ENCODE measurements at places on chromosomes 1 and 21. TPM values are rescaled to one million over a fixed set of nuclear protein-coding genes. Genes with fewer than 3 reads are reported as not detected.

Gene FCRL4
- not detected for total RNA-seq

Gene TMEM51
- total RNA-seq, result 0.47 TPM

Gene RAB42
- 1.3 TPM for total RNA-seq

Gene LCE3D
- total RNA-seq, result not detected

GRCh38 chr1:212490276-212490675, 57.6 kb downstream of the NENF start:
- no peaks in the 10 kb centered on the region for H3K36me3 ChIP-seq
- H3K27ac ChIP-seq, result no peak overlapping the region
- no peaks in the 10 kb centered on the region for H3K4me1 ChIP-seq

DNA sequence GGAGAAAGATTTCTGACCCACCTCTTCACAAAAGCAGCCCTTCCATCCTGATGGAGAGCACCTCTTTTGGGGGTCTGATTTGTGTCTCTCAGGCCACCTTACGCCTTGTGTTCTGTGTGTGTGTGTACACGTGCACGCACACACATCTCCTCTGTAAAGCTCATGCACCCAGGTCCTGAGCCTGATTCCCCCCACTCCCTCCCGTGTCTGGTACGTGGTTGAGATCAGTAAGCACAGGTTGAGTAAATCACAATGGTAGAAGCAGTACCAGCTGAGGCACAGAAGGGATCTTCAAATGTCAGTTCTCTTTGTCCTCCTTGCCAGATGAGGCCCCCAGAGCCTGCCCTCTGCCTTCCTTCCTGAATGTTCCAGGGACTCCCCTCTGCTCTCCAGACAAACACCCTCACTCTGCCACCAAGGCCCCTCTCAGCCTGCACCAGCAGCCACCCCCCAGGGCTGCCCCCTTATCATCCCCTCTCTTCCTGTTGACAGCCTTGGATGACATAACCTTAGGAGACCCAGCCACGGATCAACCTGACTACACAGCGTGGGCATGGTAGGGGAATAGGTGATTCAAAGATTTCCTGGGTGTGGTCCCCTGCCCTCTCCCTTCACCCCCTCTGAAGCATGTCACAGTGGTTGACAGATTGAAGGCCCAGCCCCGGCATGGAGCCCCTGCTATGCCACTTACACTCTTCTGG, 112.8 kb downstream of the HIVEP3 start:
- no peaks in the 10 kb centered on the region for H3K36me3 ChIP-seq
- peaks cover 72% of the 10 kb centered on the region for H3K4me1 ChIP-seq
- H3K4me3 ChIP-seq, result no peak overlapping the region
- DNase-seq, result peak; percentile 63
- peak overlapping the region; percentile 30 for H3K27ac ChIP-seq

- no peaks in the 10 kb centered on the region for H3K27me3 ChIP-seq
- DNase-seq, result no peak
- H3K27ac ChIP-seq, result no peak overlapping the region
- no peaks in the 10 kb centered on the region for H3K4me1 ChIP-seq
These were observed 6.5 kb upstream of the NMNAT2 start for GRCh38 chr1:183424691-183425090.

GRCh38 chr1:163076446-163076845, 7.3 kb downstream of the RGS4 start:
- H3K27me3 ChIP-seq, result no peaks in the 10 kb centered on the region
- no peak overlapping the region for H3K27ac ChIP-seq
- H3K4me3 ChIP-seq, result no peak overlapping the region
- no peaks in the 10 kb centered on the region for H3K36me3 ChIP-seq

- no peaks in the 10 kb centered on the region for H3K27me3 ChIP-seq
- H3K4me3 ChIP-seq, result no peak overlapping the region
- no peaks in the 10 kb centered on the region for H3K4me1 ChIP-seq
- no peak for DNase-seq
- H3K27ac ChIP-seq, result no peak overlapping the region
These were observed 6.5 kb downstream of the KANK4 start for GRCh38 chr1:62312698-62313097.

DNA sequence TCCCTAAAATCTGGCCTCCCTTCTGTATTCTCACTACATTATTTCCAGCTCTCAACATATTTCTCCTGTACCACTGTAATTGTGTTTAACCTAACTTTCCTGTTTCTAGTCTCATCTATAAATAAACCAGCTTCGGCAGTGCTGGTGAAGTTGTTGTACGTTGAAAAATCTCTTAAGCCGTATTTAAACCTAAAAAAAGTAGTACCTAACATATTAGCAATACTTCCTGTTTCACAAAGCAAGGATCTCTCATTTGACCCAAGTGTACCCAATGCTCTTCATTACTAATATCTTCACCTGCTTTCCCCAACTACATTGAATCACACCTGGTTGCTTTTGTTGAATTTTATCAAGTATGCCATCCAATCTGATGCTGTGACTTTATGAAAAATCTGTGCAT, 42.2 kb upstream of the RGS21 start:
- no peaks in the 10 kb centered on the region for H3K27me3 ChIP-seq
- H3K36me3 ChIP-seq, result no peaks in the 10 kb centered on the region
- H3K4me3 ChIP-seq, result no peak overlapping the region
- H3K27ac ChIP-seq, result no peak overlapping the region
- no peak for DNase-seq
- H3K4me1 ChIP-seq, result no peaks in the 10 kb centered on the region

GRCh38 chr1:240190881-240191401, 99.3 kb downstream of the FMN2 start:
- no peaks in the 10 kb centered on the region for H3K27me3 ChIP-seq
- no peaks in the 10 kb centered on the region for H3K36me3 ChIP-seq
- H3K4me3 ChIP-seq, result no peak overlapping the region
- DNase-seq, result no peak
- H3K4me1 ChIP-seq, result no peaks in the 10 kb centered on the region
- no peak overlapping the region for H3K27ac ChIP-seq

DNA sequence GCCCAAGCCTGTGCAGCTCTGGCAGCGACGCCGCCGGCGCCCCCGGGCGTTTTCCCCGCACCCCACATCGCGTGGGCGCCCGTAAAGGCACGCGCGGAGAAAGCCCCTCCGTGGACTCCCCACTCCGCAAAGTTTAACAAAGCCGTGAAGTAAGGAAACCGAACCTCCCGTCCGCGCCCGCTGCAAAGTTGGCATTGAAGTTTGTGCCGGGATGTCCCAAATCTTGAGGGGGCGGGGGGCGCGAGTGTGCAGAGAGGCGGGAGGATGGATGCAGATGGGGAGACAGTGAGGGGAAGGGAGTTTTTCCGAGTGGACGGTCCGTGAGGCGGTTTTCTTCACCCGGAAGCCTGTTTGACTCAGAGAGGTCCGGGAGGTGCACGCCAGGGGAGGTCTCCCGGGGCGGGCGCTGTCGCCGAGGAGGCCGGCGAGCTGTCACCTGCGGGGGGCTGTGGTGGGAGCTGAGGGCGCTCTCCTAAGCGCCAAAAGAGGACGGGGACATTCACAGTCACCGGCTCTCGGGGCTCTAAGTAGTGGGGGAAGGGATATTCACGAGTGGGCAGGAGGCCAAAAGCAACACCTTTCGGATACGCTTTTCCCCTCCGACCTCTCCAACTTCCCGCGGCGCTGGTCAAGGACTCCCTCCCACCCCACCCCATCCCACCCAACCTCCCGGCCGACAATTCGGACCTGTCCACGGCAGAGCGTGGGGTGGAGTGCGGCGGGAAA, 1.3 kb downstream of the WLS start:
- no peaks in the 10 kb centered on the region for H3K36me3 ChIP-seq
- H3K27ac ChIP-seq, result no peak overlapping the region
- H3K4me3 ChIP-seq, result no peak overlapping the region
- H3K27me3 ChIP-seq, result peaks cover 8% of the 10 kb centered on the region
- H3K4me1 ChIP-seq, result no peaks in the 10 kb centered on the region

- H3K27ac ChIP-seq, result no peak overlapping the region
- H3K27me3 ChIP-seq, result no peaks in the 10 kb centered on the region
- peaks cover under 1% of the 10 kb centered on the region for H3K4me1 ChIP-seq
- no peak for DNase-seq
- no peak overlapping the region for H3K4me3 ChIP-seq
These were observed 8.0 kb downstream of the SMIM12 start for GRCh38 chr1:34851431-34852105.

DNA sequence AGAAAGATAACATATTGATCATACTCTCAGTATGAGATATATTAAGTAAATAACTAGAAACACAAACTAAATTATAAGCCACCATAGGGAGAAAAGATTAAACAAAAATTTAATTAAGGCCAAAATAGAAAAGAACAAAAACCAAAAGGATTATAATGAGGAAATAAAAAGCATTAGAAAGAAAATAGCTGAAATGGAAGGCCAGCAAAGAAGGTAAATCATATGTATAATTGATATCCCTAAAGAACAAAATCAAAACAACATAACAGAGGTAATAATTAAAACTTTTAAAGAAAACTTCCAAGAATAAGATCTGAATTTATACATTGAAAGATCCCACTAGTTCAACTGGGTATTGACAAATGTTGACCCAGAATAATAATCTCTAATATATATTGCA, 453.0 kb downstream of the LRRIQ3 start:
- H3K36me3 ChIP-seq, result no peaks in the 10 kb centered on the region
- H3K27me3 ChIP-seq, result no peaks in the 10 kb centered on the region
- H3K4me3 ChIP-seq, result no peak overlapping the region
- DNase-seq, result no peak

DNA sequence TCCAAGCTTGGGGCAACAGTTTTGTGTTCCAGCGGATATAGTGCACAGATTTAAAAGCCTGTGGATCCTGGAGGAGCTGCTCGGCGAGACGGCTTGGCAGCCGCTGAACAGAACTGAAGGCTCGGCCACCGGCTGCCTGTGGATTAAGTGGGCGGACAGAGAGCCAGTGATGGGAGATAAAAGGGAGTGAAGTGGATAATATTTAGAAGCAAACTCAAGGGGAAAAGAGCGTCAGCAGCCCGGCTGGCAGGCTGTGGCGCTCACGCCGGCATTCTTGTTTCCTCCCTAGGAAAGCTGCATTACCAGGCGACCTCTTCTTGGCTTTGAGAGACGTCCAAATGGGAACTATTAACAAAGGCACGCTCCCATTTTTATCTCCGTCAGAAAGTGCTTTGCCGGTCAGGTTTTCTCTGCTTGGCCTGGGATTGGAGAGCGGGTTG, 10.4 kb downstream of the TRABD2B start:
- H3K27ac ChIP-seq, result no peak overlapping the region
- H3K27me3 ChIP-seq, result no peaks in the 10 kb centered on the region

- H3K4me3 ChIP-seq, result peak overlapping the region; percentile 3
- no peak overlapping the region for H3K27ac ChIP-seq
- peaks cover 8% of the 10 kb centered on the region for H3K4me1 ChIP-seq
- peaks cover 5% of the 10 kb centered on the region for H3K27me3 ChIP-seq
- no peaks in the 10 kb centered on the region for H3K36me3 ChIP-seq
These were observed 152.8 kb downstream of the TENT5C start for GRCh38 chr1:117758444-117759316.

- DNase-seq, result no peak
- peaks cover 25% of the 10 kb centered on the region for H3K4me1 ChIP-seq
- H3K27me3 ChIP-seq, result no peaks in the 10 kb centered on the region
- H3K4me3 ChIP-seq, result no peak overlapping the region
These were observed 23.9 kb upstream of the KIAA0040 start for GRCh38 chr1:175216444-175216843.
